ENCODE measurements at places on chromosomes 1 and 21.

DNA sequence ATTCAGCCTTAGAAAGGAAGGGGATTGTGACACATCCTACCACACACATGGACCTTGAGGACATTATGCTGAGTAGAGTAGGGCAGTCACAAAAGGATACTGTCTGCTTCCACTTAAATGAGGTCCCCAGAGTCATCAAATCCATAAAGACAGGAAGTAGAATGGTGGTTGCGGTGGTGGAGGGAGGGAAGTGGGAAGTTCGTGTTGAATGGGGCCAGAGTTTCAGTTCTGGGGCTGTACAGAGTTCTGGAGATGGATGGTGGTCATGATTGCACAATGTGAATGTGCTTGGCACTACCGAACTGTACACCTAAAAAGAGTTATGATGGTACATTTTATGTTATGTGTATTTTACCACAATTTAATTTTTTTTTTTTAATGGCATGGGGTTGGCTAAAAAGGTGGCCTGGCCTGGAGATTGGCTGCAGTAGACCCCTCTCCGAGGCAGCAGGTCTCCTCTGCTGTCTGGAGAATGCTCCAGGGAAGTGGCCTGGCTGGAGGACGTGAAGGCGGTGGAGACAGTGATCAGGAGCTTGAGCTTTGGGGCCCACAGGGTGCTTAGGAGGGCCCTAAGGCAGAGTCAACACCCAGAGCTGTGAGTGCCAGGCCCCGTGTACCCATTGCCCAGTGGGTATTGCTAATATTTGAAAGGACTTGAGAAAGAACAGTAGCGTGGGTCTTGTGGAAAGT lies 30.4 kb downstream of the IFNGR2 start:
- DNase-seq, result no peak

- peak; percentile 81 for DNase-seq
Observed at GRCh38 chr1:19353596-19353995, 41.5 kb downstream of the SLC66A1 start.

- DNase-seq, result no peak
Observed at GRCh38 chr1:98660940-98661543, 479 bp upstream of the SNX7 start.

GRCh38 chr1:9111957-9112356 lies 16.9 kb downstream of the GPR157 start:
- no peak for DNase-seq

GRCh38 chr1:183243161-183244050 lies 57.3 kb downstream of the LAMC2 start:
- no peak for DNase-seq

DNA sequence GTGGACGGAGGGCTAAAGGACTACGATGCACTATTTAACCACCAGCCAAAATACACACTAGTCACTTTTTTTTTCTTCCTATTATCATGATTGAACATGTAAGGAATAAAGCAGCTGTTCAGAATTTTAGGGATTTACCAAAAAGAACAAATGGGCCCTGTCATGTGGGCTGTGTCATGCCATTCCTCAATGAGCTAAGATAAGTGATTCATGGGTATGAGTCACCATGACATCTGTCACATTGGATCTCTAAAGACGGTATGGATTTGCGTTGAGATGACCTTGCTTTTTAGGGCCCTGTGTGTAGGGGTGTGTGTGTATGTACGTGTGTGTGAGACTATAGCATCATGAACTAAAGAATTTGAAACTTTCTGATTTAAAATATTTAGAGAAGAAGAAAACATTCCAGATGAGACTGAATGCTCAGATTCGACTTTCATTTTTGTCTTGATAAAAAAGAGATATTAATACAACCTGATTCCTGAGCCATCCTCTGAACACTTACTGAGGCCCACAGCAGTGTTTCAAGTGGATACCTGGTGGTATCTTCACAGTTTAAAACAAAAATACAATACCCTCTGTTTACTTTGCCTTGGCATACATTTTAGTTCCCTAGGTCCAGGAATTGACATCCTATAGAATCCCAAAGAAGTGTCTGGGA lies 246.1 kb upstream of the DUSP10 start:
- DNase-seq, result no peak

DNA sequence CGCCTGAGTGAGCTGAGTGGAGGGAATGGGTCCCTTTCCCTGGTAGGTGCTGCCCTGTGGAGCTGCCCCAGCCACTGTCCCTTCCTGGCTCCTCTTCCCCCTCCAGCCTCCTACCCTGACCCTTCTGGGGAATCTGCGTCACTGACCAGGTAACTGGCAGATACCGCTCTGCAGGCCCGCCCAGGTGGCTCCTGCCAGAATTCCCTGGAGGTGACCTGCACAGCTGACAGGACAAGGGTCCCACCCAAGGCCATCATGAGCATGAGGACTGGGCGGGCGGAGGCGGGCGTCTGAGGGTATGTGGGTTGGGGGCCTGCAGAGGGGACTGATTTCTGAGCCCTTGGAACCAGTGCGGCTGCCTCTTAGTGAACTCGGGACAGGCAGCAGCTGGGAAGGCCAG lies 32.5 kb downstream of the DHRS3 start:
- DNase-seq, result no peak

- DNase-seq, result peak; percentile 46
Observed at GRCh38 chr1:33220676-33221384, 35.5 kb upstream of the ZNF362 start.

GRCh38 chr1:147611021-147611426 lies 59.3 kb downstream of the ACP6 start:
- no peak for DNase-seq

DNA sequence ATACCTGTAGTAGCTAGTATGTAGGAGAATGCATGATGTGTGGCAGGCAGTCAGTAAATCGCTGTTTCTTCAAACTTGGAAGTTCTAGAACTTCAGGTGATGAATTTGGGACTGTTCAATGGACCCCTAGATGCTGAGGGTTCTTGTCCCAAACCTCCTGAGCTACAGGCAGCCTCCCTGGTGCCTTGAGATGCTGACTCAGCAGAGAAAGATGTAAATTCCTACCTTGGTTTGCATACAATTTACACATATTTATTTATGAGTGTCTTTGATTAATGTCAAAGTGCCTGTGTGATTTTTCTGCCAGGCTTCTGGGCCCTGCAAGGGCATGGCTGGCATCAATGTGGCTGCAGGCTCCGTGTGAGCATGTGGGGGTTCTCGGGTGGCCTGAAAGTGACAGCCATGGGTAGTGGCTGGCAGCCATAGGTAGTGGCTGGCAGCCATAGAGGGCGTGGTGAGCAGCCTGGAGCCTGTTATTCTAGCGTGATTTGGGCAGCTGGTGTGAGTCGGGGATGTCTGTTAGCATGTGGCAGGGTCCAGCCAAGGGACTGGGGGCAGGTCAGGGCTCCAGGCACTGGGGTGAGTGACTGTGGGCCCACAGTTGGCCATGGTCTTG lies 13.2 kb upstream of the POU3F1 start:
- no peak for DNase-seq

GRCh38 chr1:192639607-192640368 lies 3.8 kb downstream of the RGS13 start:
- DNase-seq, result no peak

DNA sequence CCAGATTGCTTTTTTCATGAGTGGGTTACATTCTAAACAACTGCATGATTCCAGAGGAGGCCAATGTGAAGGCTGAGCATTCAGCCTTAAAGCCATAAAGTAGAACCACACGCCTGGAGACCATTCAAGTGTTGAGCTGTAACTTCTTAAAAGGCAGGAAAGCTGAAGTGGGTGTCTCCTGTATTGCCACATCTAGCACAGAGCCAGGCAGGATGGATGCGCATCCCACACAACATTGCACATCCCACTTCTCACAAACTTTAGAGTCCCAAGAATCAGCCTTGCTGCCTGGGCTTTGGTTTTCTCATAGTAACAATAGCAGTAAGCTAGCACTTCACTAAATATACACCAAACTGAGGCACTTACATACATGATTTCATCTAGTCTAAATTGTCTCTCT lies 151.7 kb downstream of the DAB1 start:
- DNase-seq, result no peak

- DNase-seq, result no peak
Observed at GRCh38 chr1:54112027-54112426, 40.8 kb downstream of the CDCP2 start.

GRCh38 chr1:150516616-150517015 lies 1.1 kb downstream of the FALEC start:
- DNase-seq, result no peak

Measured in iPS-NIHi11 (cell line).